ENCODE measurements at places on chromosomes 3 and 15.

DNA sequence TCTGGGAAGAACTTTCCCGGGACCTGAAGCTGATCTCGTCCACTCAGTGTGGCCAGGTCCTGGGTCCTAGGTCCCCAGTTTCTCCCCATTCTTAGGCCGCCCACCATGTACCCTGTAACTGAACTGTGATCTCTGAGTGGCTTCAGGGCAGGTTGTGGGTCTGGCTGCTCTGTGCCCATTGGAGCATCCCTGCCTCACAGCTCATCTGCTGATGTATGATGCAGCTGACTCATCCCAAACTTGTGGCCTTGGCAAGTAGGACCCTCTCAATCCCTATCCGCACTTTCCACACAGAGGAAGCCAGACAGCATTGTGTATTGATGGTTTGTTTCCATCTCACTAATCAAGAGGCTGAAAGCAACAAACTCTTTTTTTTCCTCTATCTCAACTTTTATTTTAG is 69.1 kb upstream of the XCR1 start:
- no peak for DNase-seq

GRCh38 chr15:81024265-81024872 is 23.6 kb downstream of the TLNRD1 start:
- no peak for DNase-seq

- DNase-seq = no peak
Measured at GRCh38 chr3:180888992-180889560, 23.4 kb upstream of the FXR1 start.

GRCh38 chr15:65375871-65376607 is 1.8 kb downstream of the IGDCC3 start:
- no peak for DNase-seq

- DNase-seq = no peak
Measured at GRCh38 chr3:42710323-42711021, 7.9 kb upstream of the HHATL start.

DNA sequence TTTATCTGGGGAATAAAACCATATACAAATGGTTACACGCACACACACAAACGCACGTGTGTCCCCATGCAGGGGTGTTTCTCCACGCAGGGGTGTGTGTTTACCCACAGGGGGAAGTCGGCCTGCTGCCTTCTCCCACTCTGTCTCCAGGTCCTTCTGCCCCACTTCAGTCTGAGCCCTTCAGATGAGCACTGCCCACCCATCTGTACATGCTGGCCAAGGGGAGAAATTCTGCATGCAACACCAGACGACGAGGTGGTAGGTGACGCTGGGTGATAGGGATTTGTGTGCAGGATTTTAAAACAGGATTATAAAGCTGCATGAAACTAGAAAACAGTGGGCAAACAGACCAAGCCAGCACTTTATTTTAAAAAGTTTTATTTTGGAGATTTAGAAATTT is 122.5 kb downstream of the TJP1 start:
- no peak for DNase-seq

GRCh38 chr3:34377961-34378360 is 579.5 kb downstream of the PDCD6IP start:
- no peak for DNase-seq

GRCh38 chr15:39079296-39079847 is 501.5 kb upstream of the THBS1 start:
- no peak for DNase-seq

DNA sequence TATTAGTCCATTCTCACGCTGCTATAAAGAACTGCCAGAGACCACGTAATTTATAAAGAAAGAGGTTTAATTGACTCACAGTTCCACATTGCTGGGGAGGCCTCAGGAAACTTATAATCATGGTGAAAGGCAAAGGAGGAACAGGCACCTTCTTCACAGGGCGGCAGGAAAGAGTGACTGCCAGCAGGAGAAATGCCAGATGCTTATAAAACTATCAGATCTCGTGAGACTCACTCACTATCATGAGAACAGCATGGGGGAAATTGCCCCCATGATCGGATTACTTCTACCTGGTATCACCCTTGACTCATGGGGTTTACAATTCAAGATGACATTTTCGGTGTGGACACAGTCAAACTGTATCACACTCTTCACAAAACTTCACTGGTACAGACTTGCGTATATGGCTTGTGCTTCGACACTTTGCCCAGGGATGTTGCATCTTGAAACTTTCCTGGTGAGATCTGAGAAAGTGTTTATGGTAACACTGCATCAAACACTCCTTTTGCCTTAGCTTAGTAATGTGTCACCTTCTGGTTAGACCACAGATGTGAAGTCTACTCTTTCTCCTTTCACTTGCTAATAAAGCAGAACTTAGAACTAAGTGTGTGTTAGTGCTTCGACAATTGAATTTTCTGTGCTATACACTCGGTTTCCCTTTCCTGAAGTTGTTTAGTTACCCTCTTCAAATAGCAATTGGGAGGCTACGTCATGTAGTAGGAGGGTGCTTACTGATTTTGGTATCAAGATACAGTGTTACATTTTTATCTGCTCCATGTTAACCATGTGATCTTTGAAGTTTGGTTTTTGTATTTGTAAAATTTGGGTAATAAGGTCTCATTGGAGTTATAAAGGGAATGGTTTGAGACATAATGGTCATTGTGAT is 185.7 kb downstream of the LPP start:
- no peak for DNase-seq

- DNase-seq = no peak
Measured at GRCh38 chr3:137259089-137259488, 301.3 kb downstream of the IL20RB start.

Measured in Right ventricle myocardium inferior (tissue), 1 donor.